ENCODE measurements at places on chromosomes 3 and 15. TPM values are rescaled to one million over a fixed set of nuclear protein-coding genes. Genes with fewer than 3 reads are reported as not detected.

PRRT3 gene
- 6.9 TPM for total RNA-seq

DNA sequence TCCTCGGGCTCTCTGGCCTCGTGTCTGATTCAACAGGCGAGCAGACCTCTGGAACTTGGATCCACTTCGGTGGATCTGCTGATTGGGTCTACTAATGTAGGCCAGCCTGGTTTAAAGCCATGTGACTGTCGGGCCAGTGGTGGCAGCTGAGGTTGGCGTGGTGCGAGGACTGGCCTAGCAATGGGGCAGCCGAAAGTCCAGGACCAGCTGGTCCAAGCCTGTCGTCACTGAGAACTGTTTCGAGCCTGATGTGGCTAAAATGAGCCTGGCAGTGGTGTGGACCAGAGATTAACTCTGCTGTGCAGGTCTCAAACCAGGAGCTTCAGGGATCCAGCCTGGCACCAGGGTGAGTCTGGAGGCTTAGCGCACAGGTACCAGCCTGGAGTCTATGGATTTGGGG lies 56.4 kb upstream of the ROBO1 start:
- DNase-seq = no peak
- no peaks in the 10 kb centered on the region for H3K27me3 ChIP-seq
- no peaks in the 10 kb centered on the region for H3K4me1 ChIP-seq

GRCh38 chr15:91917686-91918360 lies 64.3 kb downstream of the SLCO3A1 start:
- no peak for DNase-seq
- H3K36me3 ChIP-seq = peaks cover 10% of the 10 kb centered on the region
- H3K27ac ChIP-seq = no peak overlapping the region
- H3K4me1 ChIP-seq = peaks cover 7% of the 10 kb centered on the region
- no peaks in the 10 kb centered on the region for H3K27me3 ChIP-seq

DNA sequence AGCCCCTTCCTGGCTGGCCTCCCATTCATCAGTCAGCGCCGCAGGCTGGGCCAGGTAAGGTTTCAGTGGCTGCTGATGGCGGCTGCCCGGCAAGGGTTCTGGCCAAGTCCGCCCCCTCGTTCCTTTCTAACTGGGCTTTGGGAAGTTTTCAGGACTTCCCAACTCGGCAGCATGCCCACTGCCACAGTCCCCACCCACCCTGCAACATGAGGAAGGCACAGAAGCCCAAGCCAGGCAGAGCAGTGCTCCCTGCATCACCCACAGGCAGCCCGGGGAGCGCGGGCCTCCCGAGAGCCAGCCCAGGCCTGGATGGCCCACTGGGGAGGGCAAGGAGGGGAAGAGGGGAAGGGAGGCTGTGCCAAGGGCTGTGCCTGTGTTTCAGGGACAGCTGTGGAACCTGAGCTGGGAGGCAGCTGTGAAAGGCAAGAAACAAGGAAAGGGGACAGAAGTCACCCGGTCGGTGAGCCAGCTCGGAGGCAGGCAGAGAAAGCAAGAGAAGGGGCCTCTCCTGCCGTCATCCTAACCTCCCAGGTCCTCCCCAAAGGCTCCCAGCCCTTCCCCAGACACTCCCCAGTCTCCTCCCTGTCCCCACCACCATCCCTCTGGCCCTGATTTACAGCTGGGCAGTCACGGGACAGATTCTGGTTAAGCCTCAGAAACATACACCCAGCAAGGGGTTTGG lies 73.9 kb downstream of the CPN2 start:
- no peak for DNase-seq
- H3K27me3 ChIP-seq = peaks cover 3% of the 10 kb centered on the region
- H3K4me1 ChIP-seq = peaks cover 5% of the 10 kb centered on the region
- H3K36me3 ChIP-seq = no peaks in the 10 kb centered on the region
- no peak overlapping the region for H3K4me3 ChIP-seq

DNA sequence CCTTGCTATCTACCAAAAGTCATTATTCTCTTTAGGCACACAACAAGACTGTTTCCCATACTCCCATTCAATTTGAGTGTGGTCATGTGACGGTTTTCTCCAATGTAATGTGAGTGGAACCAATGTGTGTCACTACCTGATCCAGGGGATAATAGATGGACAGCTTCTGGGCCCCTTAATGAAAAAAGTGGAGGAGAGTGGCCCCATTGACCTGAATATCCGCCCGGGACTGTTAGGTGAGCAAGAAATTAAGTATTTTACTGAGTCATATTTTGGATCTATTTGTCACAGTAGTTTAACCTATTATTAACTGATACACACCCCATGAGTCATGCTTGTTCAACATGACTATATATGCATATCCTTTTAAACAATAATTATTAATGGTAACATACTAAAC lies 15.1 kb upstream of the ARID3B start:
- DNase-seq = no peak
- no peaks in the 10 kb centered on the region for H3K27me3 ChIP-seq
- peaks cover 9% of the 10 kb centered on the region for H3K4me1 ChIP-seq

DNA sequence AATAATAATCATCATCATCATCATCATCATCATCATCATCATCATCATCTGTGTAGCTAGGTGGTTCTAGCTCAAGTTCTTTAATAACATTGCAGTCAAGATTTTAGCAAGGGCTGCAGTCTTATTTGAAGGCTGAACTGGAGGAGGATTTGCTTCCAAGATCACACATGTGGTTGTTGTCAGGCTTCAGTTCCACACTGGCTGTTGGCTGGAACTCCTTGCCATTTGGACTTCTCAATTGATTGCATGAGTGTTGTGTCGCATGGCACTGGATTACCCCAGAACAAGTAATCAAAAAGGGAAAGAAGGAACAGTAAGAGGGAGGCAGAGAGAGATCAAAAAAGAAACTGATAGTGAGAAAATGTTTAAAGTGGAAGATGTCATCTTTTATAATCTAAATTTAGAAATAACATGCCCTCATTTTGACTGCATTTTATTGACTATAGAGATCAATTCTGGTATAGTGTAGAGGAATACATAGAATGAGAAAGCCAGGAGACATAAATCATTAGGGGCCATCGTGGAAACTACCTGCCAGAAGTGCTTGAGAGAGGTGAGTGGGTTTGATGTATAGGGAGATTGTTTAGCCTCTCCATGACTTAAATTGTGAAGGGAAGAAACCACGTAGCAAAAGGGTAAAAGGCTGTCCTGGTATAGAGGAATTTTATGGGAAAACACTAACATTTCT lies 346.6 kb upstream of the RBMS3 start:
- no peak overlapping the region for H3K27ac ChIP-seq
- no peak overlapping the region for H3K4me3 ChIP-seq
- no peaks in the 10 kb centered on the region for H3K27me3 ChIP-seq
- DNase-seq = no peak
- peaks cover 15% of the 10 kb centered on the region for H3K4me1 ChIP-seq

DNA sequence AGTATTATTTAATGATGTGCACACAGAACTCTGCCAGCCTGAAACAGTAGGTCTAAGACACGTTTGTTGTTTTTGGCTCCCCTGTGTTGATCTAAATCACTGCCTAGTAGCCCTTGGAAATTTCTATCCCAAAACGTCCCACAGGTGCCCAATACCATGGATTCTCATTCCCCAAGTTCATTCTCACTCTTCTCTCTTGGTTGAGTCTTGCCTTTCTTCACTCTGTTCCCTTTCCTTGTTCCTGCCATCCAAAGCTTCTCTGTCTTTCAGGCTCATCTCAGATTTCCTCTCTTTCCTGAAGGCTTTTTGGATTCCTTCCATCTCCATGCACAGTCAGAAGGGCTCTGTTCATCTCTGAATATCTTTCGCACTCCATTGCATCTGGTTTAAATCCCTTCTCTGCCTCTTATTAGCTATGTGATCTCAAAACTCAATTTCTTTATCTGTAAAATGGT lies 54.2 kb downstream of the PPARG start:
- DNase-seq = no peak
- no peaks in the 10 kb centered on the region for H3K4me1 ChIP-seq
- H3K27ac ChIP-seq = no peak overlapping the region
- no peaks in the 10 kb centered on the region for H3K36me3 ChIP-seq
- peaks cover 14% of the 10 kb centered on the region for H3K27me3 ChIP-seq

All from activated CD8-positive, alpha-beta T cell treated with anti-CD3 and anti-CD28 coated beads, Interleukin-2, amount 10 ng/mL, durations not matched to agents 7 days and 5 days (primary cell).